Activated gamma-delta T cell (primary cell): ENCODE measurements at places on chromosomes 12 and 14.

DNA sequence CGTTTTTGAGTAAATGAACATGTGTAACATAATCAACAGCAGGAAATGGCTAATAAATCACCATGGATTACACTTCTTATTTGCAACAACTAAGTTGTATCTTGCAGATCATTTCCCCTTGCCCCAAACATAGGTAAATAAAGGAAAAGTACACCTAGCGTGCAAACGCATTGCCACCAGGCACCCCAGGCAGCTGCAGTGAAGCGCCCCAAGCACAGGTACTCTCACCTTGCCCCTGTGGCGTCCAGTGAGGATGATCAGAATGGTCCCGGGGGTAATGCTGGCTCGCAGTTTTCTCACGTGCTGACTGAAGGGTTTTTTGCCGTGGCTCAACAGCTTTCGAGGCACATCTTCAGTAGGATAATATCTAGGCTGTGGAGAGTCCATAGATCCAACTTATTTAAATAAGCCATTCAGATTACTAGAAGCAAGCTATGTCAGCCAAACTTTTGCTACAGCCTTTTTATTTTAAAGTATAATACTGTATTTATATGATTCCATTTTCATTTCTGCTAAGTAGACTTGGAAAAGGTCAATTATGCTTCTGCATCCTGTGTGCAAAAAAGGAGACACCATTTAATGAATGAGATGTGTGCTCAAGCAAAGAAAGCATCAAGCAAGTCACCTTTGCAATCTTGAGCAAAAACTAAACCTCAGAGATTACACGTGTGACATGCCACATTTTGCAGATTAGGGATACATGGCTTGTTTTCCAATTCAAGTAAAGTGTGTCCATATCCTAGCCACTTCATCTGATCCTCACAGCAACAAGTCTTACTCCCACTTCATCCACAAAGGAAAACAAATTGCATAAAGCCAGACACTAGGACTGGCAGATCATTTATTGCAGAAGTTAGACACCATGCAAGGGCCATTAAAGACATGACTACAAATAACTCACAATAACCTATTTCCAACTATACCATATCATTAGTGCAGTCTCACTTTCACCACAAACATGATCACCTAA is 2.6 kb downstream of the RPL6 start:
- DNase-seq, result no peak

- no peak for DNase-seq
Measured at GRCh38 chr12:3122841-3123678, 45.9 kb downstream of the TSPAN9 start.

GRCh38 chr12:117885211-117885610 is 83.6 kb downstream of the KSR2 start:
- no peak for DNase-seq

GRCh38 chr14:102594514-102595175 is 2.2 kb downstream of the RCOR1 start:
- no peak for DNase-seq

DNA sequence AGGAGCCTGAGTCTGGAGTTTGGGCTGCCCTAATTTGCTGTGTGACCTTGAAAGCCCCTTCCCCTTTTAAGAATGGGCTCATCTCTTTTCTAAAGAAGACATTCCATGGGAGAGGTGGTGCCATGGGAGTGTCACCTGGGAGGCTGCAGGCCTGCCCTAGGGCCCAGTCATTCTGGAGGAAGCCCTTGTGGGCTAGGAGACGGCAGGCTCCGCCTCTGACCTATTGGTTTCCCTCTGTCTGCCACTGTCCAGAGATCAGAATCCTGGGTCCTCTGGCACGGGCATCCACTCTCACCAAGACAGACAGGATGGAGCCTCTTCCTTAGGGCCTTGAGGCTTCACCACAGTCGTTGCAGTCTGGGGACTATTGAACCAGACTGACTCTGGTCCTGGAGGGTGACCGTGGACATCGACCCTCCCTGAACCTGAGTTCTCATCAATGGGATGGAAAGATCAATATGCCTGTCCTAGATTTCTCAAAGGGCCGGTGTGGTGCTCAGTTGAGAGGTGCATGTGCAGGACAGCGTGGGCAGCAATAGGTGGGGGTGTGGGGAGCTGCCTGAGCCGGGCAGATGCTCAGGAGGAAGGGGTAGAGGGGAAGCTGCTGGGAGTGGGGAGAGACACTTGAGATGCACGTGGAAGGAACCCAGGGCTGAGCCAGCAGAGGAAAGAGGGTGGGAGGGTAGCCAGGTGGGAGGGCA is 12.2 kb upstream of the CLMN start:
- DNase-seq, result no peak
